Psoas muscle (tissue), 8 donors: ENCODE measurements at places on chromosomes 16 and 17. TPM values are rescaled to one million over a fixed set of nuclear protein-coding genes. Genes with fewer than 3 reads are reported as not detected.

- DNase-seq: peak; percentile 30
- H3K4me1 ChIP-seq: peaks cover 19% of the 10 kb centered on the region
- no peaks in the 10 kb centered on the region for H3K36me3 ChIP-seq
- no peak overlapping the region for H3K27ac ChIP-seq
- no peaks in the 10 kb centered on the region for H3K27me3 ChIP-seq
- H3K4me3 ChIP-seq: peak overlapping the region; percentile 9
Observed at GRCh38 chr17:29433541-29433940, 43.4 kb downstream of the TAOK1 start.

- no peaks in the 10 kb centered on the region for H3K36me3 ChIP-seq
- no peaks in the 10 kb centered on the region for H3K4me1 ChIP-seq
- H3K4me3 ChIP-seq: no peak overlapping the region
- no peaks in the 10 kb centered on the region for H3K27me3 ChIP-seq
- no peak for DNase-seq
Observed at GRCh38 chr16:83365166-83365565, 442.6 kb upstream of the HSBP1 start.

GRCh38 chr17:4505187-4505586 lies 6.5 kb downstream of the SPNS2 start:
- DNase-seq: no peak
- no peak overlapping the region for H3K4me3 ChIP-seq

IL34 gene
- 11.0 TPM for total RNA-seq

GRCh38 chr17:51214920-51215319 lies 44.9 kb downstream of the MBTD1 start:
- H3K4me1 ChIP-seq: no peaks in the 10 kb centered on the region
- peaks cover 3% of the 10 kb centered on the region for H3K36me3 ChIP-seq
- H3K27me3 ChIP-seq: no peaks in the 10 kb centered on the region
- DNase-seq: no peak
- no peak overlapping the region for H3K4me3 ChIP-seq
